CD4-positive, alpha-beta T cell (primary cell): ENCODE measurements at places on chromosomes 3 and 15. TPM values are rescaled to one million over a fixed set of nuclear protein-coding genes. Genes with fewer than 3 reads are reported as not detected.

Gene P2RY1
- 0.17 TPM for total RNA-seq

Gene MGLL
- 0.38 TPM for total RNA-seq

Gene CKMT1A
- not detected for total RNA-seq

Gene ZNF710
- total RNA-seq, result 7.7 TPM

Gene LRRC49
- total RNA-seq, result 0.49 TPM

Gene UPK1B
- total RNA-seq, result not detected

Gene OIP5
- total RNA-seq, result 0.36 TPM

Gene GABRA5
- total RNA-seq, result not detected

Gene CPLX3
- total RNA-seq, result 0.53 TPM

Gene CIDEC
- total RNA-seq, result not detected
